ENCODE measurements at places on chromosomes 7 and 10. TPM values are rescaled to one million over a fixed set of nuclear protein-coding genes. Genes with fewer than 3 reads are reported as not detected.

OR2A7 gene
- total RNA-seq = 1.9 TPM

GRCh38 chr7:8378349-8379019 lies 54.9 kb upstream of the NXPH1 start:
- H3K36me3 ChIP-seq = no peaks in the 10 kb centered on the region
- DNase-seq = no peak
- no peaks in the 10 kb centered on the region for H3K27me3 ChIP-seq
- H3K4me1 ChIP-seq = peaks cover 5% of the 10 kb centered on the region
- no peak overlapping the region for H3K4me3 ChIP-seq
- H3K27ac ChIP-seq = no peak overlapping the region

DNA sequence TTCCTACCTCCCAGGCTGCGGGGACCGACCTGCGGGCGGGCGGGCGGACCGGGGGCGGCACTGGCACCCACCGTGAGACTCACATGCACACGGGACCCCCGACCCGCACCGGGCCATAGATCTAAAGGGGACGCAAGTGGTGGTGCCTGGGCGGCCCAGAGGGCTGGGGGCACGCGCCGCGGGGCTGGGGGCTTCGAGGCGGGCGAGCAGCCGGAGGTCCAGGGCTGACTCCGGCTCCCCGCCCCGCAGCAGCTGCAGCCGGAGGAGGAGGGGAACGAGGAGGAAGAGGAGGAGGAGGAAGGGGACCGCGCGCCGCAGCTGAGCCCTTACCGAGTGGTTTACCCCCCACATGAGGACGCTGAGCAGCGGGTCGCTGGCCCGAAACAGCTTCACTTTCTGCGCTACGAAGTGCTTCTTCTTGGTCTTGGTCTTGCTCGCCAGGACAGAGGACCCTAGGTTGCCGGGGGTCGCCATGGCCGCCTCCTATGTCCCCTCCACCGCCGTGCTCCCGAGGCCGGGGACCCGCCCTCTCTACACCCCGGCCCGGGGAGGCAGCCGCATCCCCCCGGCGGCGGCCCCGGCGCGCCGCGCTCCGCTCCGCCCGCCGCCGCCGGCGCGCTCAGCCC lies 412 bp downstream of the PIP4K2A start:
- no peak overlapping the region for H3K27ac ChIP-seq
- no peak for DNase-seq
- no peaks in the 10 kb centered on the region for H3K36me3 ChIP-seq
- peaks cover 9% of the 10 kb centered on the region for H3K27me3 ChIP-seq
- H3K4me3 ChIP-seq = peak overlapping the region; percentile 89
- peaks cover 3% of the 10 kb centered on the region for H3K4me1 ChIP-seq

SDK1 gene
- 7.3 TPM for total RNA-seq

MRLN gene
- not detected for total RNA-seq

- DNase-seq = no peak
- H3K4me1 ChIP-seq = no peaks in the 10 kb centered on the region
- no peak overlapping the region for H3K27ac ChIP-seq
- no peak overlapping the region for H3K4me3 ChIP-seq
- H3K36me3 ChIP-seq = no peaks in the 10 kb centered on the region
These were observed 166.2 kb downstream of the ZNF365 start for GRCh38 chr10:62540389-62540788.

GRCh38 chr10:70481831-70482530 lies 3.4 kb downstream of the PALD1 start:
- no peak overlapping the region for H3K4me3 ChIP-seq
- peaks cover 9% of the 10 kb centered on the region for H3K4me1 ChIP-seq
- H3K27me3 ChIP-seq = peaks cover 5% of the 10 kb centered on the region
- no peak for DNase-seq
- no peaks in the 10 kb centered on the region for H3K36me3 ChIP-seq

OR2F1 gene
- not detected for total RNA-seq

- no peak overlapping the region for H3K4me3 ChIP-seq
- H3K27me3 ChIP-seq = no peaks in the 10 kb centered on the region
- H3K4me1 ChIP-seq = no peaks in the 10 kb centered on the region
- H3K27ac ChIP-seq = no peak overlapping the region
These were observed 86.6 kb upstream of the CYTH3 start for GRCh38 chr7:6359021-6359420.

MORN4 gene
- total RNA-seq = 13.6 TPM

ADAM12 gene
- 0.19 TPM for total RNA-seq

GRCh38 chr10:62860946-62861345 lies 44.8 kb upstream of the EGR2 start:
- H3K27ac ChIP-seq = no peak overlapping the region
- no peaks in the 10 kb centered on the region for H3K27me3 ChIP-seq
- no peaks in the 10 kb centered on the region for H3K36me3 ChIP-seq
- no peak overlapping the region for H3K4me3 ChIP-seq
- no peaks in the 10 kb centered on the region for H3K4me1 ChIP-seq

- H3K4me3 ChIP-seq = no peak overlapping the region
- no peak overlapping the region for H3K27ac ChIP-seq
- no peaks in the 10 kb centered on the region for H3K4me1 ChIP-seq
- no peaks in the 10 kb centered on the region for H3K36me3 ChIP-seq
- no peaks in the 10 kb centered on the region for H3K27me3 ChIP-seq
These were observed 435.6 kb upstream of the NPVF start for GRCh38 chr7:25663877-25664276.

- H3K27ac ChIP-seq = no peak overlapping the region
- no peaks in the 10 kb centered on the region for H3K36me3 ChIP-seq
- H3K4me3 ChIP-seq = no peak overlapping the region
- DNase-seq = no peak
- no peaks in the 10 kb centered on the region for H3K27me3 ChIP-seq
These were observed 698.5 kb downstream of the SUGCT start for GRCh38 chr7:40833191-40833887.

DNA sequence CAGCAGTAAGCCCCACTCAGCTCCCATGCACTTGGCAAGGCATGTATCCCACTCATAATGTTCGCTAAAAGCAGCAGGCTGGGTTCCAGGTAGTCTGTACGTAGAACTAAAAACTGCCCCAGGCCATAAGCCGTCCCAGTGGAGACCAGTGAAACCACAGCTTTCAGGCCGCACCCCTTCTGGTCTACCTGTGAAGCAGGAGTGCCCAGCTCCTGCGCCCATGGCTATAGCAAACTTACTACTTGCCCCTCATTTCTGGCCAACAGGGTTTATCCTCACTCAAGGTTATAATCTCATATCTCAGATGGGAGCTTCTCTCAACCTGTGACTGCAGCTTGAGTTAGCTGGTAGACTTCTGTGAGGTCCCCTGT lies 338.2 kb upstream of the LRRTM3 start:
- H3K27me3 ChIP-seq = no peaks in the 10 kb centered on the region
- H3K27ac ChIP-seq = no peak overlapping the region
- H3K36me3 ChIP-seq = no peaks in the 10 kb centered on the region
- no peak for DNase-seq

GRCh38 chr10:52280051-52280450 lies 34.0 kb upstream of the DKK1 start:
- DNase-seq = no peak
- H3K4me1 ChIP-seq = no peaks in the 10 kb centered on the region

DNA sequence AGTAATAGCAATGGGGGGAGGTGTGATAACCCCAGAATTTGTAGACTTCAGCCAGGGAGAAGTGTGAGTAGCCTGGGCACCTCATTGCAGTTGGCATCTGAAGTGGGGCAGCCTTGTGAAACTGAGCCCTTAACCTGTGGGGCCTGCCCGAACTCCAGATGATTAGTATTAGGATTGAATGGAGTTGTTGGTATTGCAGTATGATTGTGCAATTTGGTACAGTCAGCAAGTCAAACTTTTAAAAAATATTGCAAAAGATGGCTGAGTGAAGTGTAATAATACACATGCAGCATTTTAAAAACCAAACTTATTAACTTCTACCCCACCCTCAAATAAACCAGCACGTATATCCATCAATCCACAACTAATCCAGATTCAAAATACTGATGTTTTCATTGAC lies 9.3 kb downstream of the RBM33 start:
- no peak overlapping the region for H3K27ac ChIP-seq
- DNase-seq = no peak
- H3K4me1 ChIP-seq = no peaks in the 10 kb centered on the region
- H3K27me3 ChIP-seq = no peaks in the 10 kb centered on the region
- H3K4me3 ChIP-seq = no peak overlapping the region

DNA sequence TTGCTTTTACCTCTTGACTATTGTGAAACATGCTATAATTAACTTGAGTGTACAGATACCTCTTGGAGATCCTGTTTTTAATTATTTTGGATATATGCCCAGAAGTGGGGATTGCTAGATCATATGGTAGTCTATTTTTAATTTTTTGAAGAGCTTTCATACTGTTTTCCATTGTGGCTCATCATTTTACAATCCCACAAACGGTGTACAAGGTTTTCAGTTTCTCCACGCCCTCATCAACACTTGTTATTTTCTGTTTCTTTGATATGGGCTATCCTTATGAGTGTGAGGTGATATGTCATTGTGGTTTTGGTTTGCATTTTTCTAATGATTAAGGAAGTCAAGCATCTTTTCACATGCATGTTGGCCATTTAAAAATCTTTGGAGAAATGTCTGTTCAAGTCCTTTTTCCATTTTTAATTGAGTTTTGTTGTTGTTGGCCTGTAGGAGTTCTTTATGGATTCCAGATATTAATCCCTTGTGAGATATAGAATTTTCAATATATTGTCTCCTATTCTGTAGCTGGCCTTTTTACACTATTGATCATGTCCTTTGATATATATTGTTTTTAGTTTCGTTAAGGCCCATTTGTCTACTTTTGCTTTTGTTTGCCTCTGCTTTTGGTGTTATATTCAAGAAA lies 7.5 kb downstream of the AGK start:
- no peak overlapping the region for H3K4me3 ChIP-seq
- no peak for DNase-seq
- H3K27me3 ChIP-seq = no peaks in the 10 kb centered on the region
- H3K36me3 ChIP-seq = peaks cover 11% of the 10 kb centered on the region

AGR2 gene
- not detected for total RNA-seq

NME8 gene
- 0.22 TPM for total RNA-seq

DNA sequence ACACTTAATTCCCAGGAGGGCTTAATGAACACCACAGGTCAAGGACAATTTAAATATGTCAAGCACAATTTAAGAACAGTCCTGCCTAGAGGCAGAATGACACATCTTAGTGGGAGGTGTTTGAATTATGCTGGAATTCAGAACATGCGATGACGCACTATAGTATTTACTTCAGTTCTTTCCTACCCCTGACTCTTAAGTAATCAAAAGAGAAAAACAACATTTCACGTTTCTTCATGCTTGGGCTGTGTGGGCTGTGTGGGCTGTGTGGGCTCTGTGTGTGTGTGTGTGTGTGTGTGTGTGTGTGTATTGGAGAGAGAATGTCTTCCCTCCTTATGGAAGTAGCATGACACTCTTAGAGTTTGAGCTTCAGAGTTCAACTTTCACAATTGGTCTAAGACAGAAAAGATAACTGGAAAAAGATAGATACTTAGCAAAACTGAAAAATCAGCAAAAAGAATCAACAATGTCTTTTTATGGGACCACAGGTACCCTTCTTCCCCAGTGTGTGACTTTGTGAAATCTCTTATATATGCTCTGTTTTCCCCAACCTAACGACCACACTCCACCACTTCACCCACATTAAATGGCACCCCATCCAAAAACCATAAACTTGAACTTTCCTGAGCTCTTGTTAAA lies 33.7 kb upstream of the CABCOCO1 start:
- DNase-seq = no peak
- no peaks in the 10 kb centered on the region for H3K27me3 ChIP-seq
- no peak overlapping the region for H3K27ac ChIP-seq
- no peaks in the 10 kb centered on the region for H3K36me3 ChIP-seq
- H3K4me3 ChIP-seq = no peak overlapping the region
- H3K4me1 ChIP-seq = no peaks in the 10 kb centered on the region

GRCh38 chr7:43520201-43520600 lies 62.7 kb upstream of the STK17A start:
- H3K4me3 ChIP-seq = no peak overlapping the region
- no peak for DNase-seq
- no peak overlapping the region for H3K27ac ChIP-seq
- no peaks in the 10 kb centered on the region for H3K4me1 ChIP-seq
- H3K27me3 ChIP-seq = no peaks in the 10 kb centered on the region

DNA sequence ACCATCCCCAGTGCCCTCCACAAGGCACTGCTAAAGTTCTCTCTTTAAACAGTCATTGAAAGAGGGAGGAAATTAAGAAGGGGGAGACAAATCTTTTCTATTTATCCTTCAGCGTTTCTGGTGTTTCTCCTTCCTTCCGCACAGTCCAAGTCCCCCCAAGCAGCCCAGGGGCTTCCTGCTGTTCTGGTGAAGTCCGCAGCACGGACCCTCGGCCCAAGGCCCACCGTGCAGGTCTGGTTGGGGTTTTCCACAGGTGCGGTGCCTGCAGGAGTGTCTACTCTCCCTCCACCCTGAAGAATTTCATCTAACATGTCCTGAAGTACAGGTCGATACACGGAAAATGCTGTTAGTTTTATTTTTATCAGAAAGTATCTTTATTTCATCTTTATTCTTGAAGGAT lies 34.1 kb upstream of the KNDC1 start:
- no peak for DNase-seq
- no peaks in the 10 kb centered on the region for H3K36me3 ChIP-seq
- no peak overlapping the region for H3K27ac ChIP-seq

- no peaks in the 10 kb centered on the region for H3K36me3 ChIP-seq
- no peak overlapping the region for H3K27ac ChIP-seq
- no peak overlapping the region for H3K4me3 ChIP-seq
- no peaks in the 10 kb centered on the region for H3K4me1 ChIP-seq
- DNase-seq = no peak
- H3K27me3 ChIP-seq = no peaks in the 10 kb centered on the region
These were observed 83.0 kb upstream of the PHYHIPL start for GRCh38 chr10:59093461-59093860.

CPA2 gene
- total RNA-seq = 0.31 TPM

DNA sequence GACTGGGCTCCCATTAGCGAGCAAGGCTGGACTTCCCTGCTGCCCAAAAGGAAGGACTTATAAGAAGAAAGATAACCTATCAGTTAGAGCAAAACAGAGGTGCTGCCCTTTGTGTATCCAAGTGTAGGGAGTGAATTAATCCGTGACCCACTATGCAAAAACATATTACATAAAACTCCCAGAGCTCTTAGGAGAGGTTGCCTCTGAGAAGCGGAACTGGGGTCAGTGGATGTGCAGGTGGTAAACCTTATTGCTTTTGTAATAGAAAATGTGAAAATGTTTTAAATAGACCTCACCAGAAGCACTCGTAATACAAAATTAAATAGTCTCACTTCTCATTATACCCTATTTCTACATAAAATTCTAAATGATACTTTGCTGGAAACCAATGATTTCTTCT lies 17.1 kb upstream of the IL6 start:
- no peak overlapping the region for H3K4me3 ChIP-seq
- no peaks in the 10 kb centered on the region for H3K27me3 ChIP-seq
- no peak for DNase-seq
- no peaks in the 10 kb centered on the region for H3K36me3 ChIP-seq

GRCh38 chr7:111047595-111047994 lies 43.3 kb upstream of the LRRN3 start:
- no peaks in the 10 kb centered on the region for H3K4me1 ChIP-seq
- no peak overlapping the region for H3K27ac ChIP-seq
- H3K4me3 ChIP-seq = no peak overlapping the region
- no peaks in the 10 kb centered on the region for H3K36me3 ChIP-seq
- H3K27me3 ChIP-seq = no peaks in the 10 kb centered on the region

NUP205 gene
- total RNA-seq = 199 TPM

- no peaks in the 10 kb centered on the region for H3K36me3 ChIP-seq
- peaks cover 6% of the 10 kb centered on the region for H3K4me1 ChIP-seq
- DNase-seq = no peak
- no peaks in the 10 kb centered on the region for H3K27me3 ChIP-seq
- H3K4me3 ChIP-seq = no peak overlapping the region
- no peak overlapping the region for H3K27ac ChIP-seq
These were observed 314.4 kb upstream of the MKI67 start for GRCh38 chr10:128440513-128441160.

ADCY1 gene
- total RNA-seq = 26.9 TPM

- H3K27me3 ChIP-seq = no peaks in the 10 kb centered on the region
- H3K27ac ChIP-seq = no peak overlapping the region
- no peak for DNase-seq
- H3K36me3 ChIP-seq = no peaks in the 10 kb centered on the region
- H3K4me1 ChIP-seq = peaks cover 14% of the 10 kb centered on the region
These were observed 26.2 kb upstream of the SEC61G start for GRCh38 chr7:54785261-54785660.

MTURN gene
- 5.3 TPM for total RNA-seq
